ENCODE measurements at places on chromosomes 5 and 9. TPM values are rescaled to one million over a fixed set of nuclear protein-coding genes. Genes with fewer than 3 reads are reported as not detected.

GABRA1 gene
- not detected for total RNA-seq

PGM5 gene
- 5.7 TPM for total RNA-seq

ITK gene
- total RNA-seq: 20.6 TPM

SYK gene
- total RNA-seq: 0.74 TPM

PCDHA11 gene
- 1.0 TPM for total RNA-seq

SPINK4 gene
- not detected for total RNA-seq

MORN5 gene
- not detected for total RNA-seq

GHR gene
- total RNA-seq: 60.6 TPM

TIMD4 gene
- not detected for total RNA-seq

COL5A1 gene
- total RNA-seq: not detected

PLEKHG4B gene
- 0.53 TPM for total RNA-seq

TMEM215 gene
- total RNA-seq: not detected

CDX1 gene
- total RNA-seq: not detected

IL7R gene
- 0.16 TPM for total RNA-seq

LCN1 gene
- total RNA-seq: not detected

CPEB4 gene
- total RNA-seq: 18.0 TPM

DNA sequence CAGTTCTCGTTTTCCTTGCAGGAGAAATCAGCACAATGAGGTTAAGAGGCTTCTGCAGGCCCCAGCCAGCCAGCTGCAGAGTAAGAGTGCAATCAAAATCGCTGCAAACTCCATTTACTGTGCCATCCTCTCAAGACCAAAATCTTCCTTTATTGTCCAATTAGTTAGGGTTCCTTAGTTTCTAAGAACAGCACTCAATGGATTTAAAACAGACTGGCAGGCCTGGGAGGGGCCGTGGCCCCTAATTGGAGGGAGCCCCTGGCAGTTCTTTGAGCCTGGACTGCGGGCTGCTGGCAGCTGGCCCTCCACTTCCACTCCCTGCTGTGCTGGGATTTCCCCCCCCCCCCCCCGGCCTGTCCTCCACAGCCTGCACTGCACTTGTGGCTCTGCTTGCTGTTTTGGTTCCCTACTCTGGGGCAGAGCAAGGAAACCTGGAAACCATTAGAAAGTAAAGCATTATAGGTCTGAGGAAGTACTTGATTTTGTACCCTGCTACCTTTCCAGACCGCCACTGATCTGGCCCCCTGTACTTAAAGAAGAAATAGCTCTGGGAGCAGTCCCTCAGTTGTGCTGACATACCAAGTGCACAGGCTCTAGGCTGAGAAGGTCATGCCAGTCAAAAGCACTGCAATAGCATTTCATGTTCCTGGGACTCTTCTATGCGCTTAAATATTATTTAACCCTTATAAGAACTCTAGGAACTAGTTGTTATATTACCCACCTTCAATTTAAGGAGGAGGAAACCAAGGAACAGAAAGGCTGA, 129.0 kb downstream of the APBA1 start:
- DNase-seq: peak; percentile 60

GRCh38 chr9:124661271-124661670, 109.8 kb downstream of the NR6A1 start:
- peak; percentile 40 for DNase-seq

- no peak for DNase-seq
These were observed 1177.3 kb upstream of the NUDT12 start for GRCh38 chr5:104739905-104740304.

DNA sequence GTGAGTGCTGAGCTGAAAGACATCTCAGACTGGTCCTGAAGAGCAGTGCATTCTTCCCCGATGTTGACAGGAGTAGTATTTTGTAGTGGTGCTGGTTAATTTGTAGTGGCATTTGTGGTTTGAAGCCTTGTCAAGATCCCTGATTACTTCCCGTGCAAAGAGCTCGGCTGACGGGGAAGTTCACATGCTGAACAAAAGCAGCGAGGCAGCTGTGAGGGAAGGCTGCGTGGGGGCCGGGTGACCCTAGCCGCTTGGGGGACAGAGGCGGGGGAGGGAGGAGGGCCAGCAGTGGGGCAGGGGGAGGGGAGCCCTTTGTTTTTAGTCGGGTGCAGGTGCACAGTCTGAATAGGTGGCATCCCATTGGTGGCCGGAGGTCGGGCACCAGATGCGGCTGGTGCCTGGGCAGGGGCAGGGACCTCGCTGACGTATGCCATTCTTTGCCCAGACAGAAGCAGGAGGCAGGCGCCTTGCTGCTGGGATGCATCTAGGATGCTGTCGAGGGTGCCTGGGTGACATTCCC, 64.7 kb downstream of the CRB2 start:
- no peak for DNase-seq

- DNase-seq: no peak
These were observed 2.2 kb upstream of the PBX3 start for GRCh38 chr9:125745018-125745417.

DNA sequence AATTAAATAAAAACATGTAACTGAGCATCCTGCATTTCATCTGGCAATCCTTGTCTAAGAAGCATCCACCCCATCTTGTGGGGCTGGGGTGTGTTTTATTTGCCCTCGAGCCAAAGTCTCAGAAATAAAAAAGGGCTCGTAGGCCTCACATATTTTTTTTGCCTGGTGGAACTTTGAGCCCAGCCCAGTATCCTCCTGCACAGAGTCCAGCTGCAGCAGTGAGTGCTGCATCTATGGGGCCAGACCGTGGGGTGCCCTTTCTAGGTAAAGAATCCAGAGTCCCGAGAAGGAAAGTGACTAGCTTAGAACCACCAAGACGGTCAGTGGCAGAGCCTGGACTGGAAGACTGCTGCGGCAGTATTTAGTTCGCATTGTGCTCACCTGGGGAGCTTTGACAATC, 33.1 kb downstream of the NEURL1B start:
- DNase-seq: no peak

DNA sequence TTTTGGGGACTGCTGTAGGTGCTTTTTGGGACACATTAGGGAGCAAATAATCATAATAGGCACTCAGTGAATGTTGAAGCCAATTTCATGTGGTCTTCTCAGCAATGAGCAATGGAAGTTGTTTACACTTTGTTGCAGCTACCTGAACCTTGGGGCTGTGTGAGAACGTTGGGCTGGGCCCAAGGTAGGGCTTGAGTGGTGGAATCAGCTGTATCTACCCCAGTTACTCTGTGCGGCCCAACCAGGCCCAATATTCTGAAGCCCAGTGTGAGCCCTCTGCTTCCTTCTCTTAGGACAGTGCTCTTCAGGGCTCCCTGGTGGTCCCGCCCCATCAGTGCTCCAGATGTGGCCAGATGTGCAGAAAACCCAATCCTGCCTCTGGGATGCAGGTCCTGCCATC, 38.4 kb downstream of the MAST4 start:
- DNase-seq: no peak

GRCh38 chr5:67263656-67264408, 67.2 kb upstream of the CD180 start:
- DNase-seq: no peak

DNA sequence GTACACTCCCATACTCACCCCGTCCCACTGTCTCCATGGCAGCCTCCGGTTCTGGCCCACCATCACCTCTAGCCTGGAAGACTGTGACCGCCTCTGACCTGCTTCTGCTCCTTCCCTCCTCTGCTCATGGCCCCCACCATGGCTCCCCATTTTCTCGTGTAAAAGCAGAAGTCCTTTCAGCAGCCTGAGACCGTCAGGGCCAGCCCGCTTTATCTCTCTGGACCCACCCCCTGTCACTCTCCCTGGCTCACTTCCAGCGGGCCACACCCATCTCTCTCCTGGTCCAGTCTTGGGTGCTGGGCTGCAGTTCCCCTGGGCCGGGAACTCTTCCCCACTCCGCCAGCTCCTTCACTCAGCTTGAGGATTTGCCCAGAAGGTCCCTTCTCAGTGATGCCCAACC, 96.0 kb upstream of the RUFY1 start:
- DNase-seq: no peak

DNA sequence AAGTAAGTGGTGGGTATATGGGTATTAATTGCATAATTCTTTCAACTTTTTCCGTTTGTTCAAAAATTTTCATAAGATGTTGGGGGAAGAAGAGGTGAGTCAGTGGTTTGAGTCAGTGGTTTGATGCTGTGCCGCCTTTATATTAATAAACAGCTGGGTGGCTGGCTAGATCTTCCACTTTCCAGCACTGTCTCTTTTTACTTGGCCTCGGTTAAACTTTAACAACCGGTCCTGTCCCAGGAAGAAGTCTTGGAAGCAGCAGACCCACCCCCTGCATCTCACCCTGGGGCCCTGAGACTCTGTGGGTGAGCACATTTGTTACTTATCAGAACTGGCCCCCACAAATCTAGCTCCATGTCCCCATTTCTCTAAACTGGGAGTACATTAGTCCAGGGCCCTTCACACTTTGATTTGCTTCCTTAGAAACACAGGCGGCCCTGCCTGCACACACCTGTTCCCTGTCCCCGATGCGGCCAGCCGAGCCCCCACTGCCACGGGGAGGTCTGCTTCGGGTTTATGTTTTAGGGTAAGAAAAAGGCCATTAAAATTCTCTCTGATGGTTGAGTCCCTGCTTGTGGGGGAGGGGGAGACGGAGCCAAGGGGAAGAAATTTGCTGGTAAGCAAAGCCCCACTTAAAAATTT, 90.7 kb downstream of the PTCH1 start:
- no peak for DNase-seq

DNA sequence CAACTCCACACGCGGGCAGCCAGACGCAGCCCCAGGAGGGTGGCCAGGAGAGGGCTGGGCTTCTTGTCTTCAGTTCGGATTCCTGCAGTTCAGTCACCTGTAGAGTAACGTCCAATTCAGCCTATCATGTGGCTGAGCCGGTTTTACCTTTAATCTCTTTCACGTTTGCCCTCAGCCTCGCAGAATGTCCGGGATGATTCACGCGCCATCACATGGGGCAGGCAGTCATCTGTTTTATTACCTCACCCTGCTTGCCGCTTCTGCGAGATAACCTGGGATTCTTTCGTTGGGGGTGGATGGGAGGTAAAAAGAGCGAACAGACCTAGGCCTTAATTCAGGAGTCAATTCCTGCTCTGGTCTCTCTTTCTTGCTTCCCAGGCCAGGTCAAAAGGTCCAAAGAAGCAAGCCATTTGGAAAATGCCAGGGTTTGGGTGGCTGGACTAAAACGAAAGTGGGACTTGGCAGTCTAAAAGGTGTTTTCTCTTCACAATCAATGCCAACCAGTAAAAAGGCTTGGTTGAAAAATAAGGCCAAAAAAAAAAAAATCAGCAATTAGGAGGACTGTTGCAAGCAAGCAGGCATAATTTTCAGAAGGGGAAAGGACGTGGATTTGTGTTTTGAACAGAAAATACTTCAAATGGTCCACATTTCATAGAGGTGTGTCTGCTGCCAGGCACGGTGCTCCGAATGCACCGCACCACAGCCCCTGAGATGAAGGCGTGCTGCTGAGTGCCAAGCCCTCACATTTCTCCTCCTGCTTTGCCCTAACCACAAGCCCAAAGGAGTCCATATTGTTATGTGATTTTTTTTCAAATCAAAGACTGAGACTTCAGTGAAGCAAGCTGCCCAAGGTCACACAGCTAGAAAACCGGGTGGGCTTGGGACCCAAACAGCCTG, 2.8 kb upstream of the WWC1 start:
- DNase-seq: no peak

DNA sequence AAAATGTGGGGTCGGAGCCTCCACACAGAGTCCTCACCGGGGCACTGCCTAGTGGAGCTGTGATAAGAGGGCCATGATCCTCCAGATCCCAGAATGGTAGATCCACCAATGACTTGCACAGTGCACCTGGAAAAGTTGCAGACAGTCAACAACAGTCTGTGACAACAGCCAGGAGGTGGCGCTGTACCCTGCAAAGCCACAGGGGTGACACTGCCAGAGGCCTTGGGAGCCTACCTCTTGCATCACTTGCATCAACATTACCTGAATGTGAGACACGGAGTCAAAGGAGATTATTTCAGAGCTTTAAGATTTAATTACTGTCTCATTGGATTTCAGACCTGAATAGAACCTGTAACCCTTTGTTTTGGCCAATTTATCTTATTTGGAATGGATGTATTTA, 614.1 kb upstream of the CDH9 start:
- DNase-seq: peak; percentile 64

- no peak for DNase-seq
These were observed 15.6 kb downstream of the GFRA3 start for GRCh38 chr5:138258704-138259292.

- DNase-seq: no peak
These were observed 33.4 kb downstream of the TJP2 start for GRCh38 chr9:69207503-69207902.

GRCh38 chr9:74681906-74682305, 184.8 kb downstream of the RORB start:
- DNase-seq: no peak

DNA sequence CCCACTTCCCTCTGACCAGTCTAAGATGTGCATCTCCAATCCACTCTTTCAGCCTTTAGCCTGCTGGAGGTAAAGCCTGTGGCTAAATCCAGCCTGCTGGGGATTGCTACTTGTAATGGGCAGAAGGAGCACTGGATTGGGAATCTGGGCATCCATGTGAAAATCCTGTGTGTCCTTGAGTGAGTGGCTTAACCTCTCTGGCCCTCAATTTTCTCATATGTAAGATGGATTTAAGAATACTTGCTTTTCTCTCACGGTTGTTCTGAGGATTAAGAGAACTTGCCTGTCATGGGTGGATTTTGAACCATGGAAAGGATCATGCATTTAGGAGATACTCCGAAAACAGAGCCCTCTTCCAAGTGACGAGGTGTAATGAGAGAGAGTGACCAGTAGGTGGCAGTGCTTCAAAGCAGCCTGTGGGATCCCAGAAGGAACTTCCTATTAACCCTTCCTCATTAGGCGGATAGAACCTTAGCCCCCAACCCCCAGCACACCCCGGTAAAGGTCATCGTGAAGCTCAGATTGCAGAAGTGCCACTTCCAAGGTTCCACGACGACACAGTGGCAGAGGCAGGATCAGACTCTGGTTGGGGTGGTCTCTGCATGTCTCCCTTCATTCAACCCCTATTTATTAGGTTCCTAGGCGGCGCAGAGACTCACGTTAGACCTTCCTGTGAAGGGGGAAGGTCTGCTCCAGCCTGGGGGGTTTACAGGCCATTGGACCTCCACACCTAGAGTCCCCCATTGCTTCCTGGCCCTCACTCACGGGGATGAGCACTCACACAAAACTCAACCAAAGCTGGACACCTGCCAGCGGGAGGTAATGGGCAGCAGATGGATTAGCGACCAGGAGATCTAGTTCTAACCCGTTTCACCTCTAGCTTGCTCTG, 68.7 kb upstream of the ZNF618 start:
- DNase-seq: peak; percentile 75

- DNase-seq: peak; percentile 62
These were observed 5.8 kb upstream of the TRIM41 start for GRCh38 chr5:181217111-181217802.

GRCh38 chr5:176535101-176535663, 2.0 kb downstream of the RNF44 start:
- DNase-seq: no peak

DNA sequence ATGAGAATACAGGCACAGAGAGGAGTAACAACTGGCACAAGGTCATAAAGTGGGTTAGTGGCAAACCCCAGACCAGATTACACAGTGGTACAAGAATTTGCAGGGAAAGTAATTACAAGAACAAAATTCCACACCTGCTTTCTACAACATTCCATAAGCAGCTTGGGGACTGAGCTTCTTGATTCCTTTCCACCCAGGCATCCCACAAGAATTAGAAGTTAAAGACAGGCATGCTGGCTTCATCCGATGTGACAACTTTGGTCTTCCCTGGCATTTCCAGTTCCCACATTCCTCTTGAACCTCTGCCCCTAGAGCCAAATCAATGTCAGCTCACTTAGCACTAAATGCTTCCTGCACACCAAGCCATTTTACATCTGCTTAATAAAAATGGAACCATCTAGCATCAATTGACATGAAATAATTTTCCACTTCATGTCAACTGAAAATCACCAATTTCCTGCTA, 435.8 kb upstream of the PAPPA start:
- DNase-seq: no peak

- DNase-seq: no peak
These were observed 29.9 kb downstream of the HACD4 start for GRCh38 chr9:21001581-21001980.

Measured in SK-MEL-5 (cell line).